Hindlimb muscle (tissue), 1 donor: ENCODE measurements at places on chromosomes 6 and 20. TPM values are rescaled to one million over a fixed set of nuclear protein-coding genes. Genes with fewer than 3 reads are reported as not detected.

The TMEM181 gene
- polyA plus RNA-seq: 17.2 TPM

The MAN1A1 gene
- 23.8 TPM for polyA plus RNA-seq

- no peak for DNase-seq
Measured at GRCh38 chr6:107056796-107057195, 28.8 kb downstream of the MTRES1 start.

- DNase-seq: no peak
Measured at GRCh38 chr6:37862992-37863391, 43.5 kb downstream of the ZFAND3 start.

GRCh38 chr6:110158479-110158878, 21.0 kb downstream of the WASF1 start:
- no peak for DNase-seq

DNA sequence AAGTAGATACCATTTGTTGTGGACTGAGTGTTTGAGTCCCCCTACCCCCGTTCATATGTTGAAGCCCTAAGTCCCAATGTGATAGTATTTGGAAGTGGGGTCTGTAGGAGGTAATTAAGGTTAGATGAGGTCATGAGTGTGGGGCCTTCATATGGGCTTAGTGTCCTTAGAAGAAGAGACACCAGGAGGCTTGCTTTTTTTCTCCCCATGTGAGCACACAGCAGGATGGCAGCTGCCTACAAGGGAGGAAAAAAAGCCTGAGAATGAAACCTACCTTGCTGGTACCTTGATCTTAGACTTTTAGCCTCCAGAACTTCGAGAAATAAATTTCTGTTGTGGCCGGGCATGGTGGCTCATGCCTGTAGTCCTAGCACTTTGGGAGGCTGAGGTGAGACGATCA, 67.9 kb upstream of the TULP4 start:
- no peak for DNase-seq

DNA sequence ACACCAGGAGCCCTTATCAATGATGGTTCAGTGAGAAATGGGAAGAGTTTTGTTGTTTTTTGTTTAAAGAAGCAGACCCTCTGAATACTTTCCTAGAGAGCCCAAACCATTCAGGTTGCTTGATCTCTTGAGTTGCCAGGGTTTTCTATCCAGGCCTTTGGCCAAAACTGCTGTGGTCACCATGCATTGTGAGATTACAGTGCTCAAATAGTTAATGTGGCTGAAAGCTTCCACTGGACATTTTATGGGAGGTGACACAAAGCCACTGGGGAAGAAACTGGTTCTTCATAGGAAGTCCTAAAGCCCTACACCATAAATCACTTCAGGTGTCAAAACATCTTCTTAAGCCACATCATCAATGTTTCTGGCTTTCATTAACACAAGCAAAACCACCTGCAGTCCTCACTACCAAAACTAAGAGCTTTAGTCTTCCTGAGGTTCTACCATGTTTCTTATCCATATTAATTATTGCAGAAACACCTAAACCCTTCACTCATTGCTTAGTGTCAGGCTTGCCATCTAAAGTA, 101.6 kb downstream of the IBTK start:
- DNase-seq: no peak

The LINC00237 gene
- not detected for polyA plus RNA-seq

The PDSS2 gene
- 8.8 TPM for polyA plus RNA-seq

- DNase-seq: no peak
Measured at GRCh38 chr20:62015540-62016288, 50.0 kb downstream of the TAF4 start.

GRCh38 chr6:6386010-6386409, 65.5 kb upstream of the F13A1 start:
- peak; percentile 12 for DNase-seq

DNA sequence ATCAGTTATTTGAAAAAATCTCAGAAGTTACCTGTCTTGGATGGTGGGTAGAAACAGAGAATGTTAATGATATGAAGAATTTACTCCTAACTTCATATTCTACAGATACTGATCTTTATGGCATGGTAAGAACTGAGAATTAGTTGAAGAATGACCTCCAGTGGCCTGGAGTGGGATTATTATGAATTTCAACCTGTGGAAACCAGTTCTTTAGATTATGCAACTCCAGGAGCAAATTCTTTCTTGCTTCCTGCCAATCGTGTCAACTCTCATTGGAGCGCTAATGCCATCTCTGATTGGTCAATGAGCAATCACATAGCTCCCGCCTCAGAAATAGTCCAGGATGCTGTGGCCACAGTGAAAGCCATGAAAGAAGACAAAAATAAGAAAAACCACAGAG, 40.6 kb downstream of the LYRM2 start:
- DNase-seq: peak; percentile 21

DNA sequence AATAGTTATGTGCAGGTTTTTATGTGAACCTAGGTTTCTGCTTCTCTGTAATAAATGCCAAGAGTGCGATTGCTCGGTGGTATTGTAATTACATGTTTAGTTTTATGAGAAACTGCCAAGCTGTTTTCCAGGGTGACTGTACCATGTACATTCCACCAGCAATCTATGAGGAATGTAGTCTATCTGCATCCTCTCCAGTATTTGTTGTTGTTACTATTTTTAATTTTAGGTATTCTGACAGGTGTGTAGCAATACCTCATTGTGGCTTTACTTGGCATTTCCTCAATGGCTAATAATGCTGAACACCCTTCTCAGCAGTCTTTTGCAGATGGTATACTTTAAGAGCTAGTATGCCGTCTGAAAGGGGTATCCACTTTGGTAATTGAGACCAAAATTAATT, 142.1 kb downstream of the BMP2 start:
- no peak for DNase-seq

- no peak for DNase-seq
Measured at GRCh38 chr6:143023695-143024094, 37.0 kb upstream of the AIG1 start.

DNA sequence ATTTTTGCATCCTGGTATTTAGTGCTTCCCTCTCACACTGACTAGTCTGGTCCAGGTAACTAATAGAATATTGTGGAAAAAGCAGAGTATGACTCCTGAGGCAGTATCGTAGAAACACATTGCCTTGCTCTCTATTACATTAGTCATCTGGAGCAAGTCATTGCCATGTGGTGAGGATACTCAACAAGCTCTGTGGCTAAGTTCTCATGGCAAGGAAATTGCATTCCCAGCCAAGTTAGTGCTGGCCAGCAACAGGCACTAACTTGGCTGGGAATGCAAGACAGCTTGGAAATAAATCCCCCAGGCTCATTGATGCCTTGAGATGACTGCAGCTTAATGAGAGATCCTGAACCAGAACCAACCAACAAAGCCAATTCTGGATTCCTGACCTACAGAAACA, 39.7 kb upstream of the HTR1B start:
- no peak for DNase-seq

The LY6G6C gene
- polyA plus RNA-seq: 0.28 TPM

GRCh38 chr20:33009214-33010132, 2.0 kb downstream of the BPIFB2 start:
- no peak for DNase-seq

The TMEM151B gene
- 0.37 TPM for polyA plus RNA-seq

The LHFPL5 gene
- not detected for polyA plus RNA-seq

GRCh38 chr6:33696548-33697518, 14.7 kb downstream of the UQCC2 start:
- no peak for DNase-seq

DNA sequence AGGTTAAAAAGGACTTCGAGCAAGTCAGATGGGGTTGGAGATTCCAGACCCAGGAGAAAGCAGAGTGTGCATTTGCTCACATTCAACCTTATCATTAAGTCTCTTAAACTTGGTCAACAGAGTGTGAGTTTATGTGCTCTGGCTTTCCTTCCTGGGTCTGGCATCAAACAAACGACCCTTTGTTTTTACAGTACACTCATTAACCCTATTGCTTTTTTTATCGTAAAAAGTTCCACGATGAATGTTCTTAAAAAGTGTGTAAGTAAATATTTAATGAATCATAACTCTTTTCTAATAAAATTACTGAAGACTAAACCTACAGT, 2.5 kb downstream of the FYN start:
- no peak for DNase-seq

The ADGB gene
- polyA plus RNA-seq: not detected

DNA sequence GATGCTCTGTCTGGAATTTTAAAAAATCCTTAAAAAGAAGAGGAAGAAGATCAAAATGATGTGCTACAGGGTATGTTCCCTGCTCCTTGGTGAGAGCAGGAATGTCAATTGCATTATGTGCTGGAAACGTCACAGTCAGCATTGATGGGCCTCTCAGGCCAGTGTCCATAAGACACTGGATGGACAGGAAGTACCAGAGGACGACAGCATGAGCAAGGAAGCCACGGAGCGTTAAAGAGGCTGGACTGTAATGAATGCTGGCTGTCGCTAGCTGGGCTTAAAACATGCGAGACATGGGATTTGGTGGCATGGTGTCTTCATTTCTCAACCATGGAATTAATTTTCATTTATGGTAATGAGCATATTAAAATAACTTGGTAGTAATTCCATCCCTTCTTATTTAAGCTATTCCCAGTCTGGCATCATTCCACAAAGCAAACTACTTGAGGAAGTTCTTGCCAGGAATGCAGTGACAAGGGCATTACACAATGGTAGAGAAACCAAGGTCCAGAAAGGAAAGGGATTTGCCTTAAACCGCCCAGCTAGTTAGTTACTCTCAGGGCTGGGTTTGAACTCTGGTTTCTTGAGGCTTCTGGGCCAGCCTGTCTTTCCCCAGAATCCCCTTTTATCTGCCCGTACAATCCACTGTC, 166.6 kb upstream of the SOX4 start:
- DNase-seq: no peak

DNA sequence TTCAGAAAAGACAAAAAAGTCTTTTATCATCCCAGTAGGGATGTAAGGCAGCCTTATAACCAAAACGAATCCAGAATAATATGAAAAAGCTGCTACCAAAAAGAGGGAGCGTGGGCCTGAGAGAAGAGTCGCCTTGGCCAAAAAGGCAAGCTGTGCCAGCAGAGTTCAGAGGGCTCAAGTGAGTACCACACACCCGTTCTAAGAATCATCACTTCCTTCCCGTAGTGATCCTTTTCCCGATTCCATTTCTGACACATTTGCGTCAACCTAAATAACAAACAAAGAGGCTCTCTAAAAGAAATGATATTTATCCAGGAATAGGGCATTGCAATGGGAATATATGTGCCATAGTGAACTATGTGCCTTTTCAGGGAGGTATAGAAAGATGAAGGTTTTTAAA, 3.8 kb upstream of the TMEM181 start:
- no peak for DNase-seq

- DNase-seq: no peak
Measured at GRCh38 chr6:67916399-67916798, 718.7 kb upstream of the ADGRB3 start.

DNA sequence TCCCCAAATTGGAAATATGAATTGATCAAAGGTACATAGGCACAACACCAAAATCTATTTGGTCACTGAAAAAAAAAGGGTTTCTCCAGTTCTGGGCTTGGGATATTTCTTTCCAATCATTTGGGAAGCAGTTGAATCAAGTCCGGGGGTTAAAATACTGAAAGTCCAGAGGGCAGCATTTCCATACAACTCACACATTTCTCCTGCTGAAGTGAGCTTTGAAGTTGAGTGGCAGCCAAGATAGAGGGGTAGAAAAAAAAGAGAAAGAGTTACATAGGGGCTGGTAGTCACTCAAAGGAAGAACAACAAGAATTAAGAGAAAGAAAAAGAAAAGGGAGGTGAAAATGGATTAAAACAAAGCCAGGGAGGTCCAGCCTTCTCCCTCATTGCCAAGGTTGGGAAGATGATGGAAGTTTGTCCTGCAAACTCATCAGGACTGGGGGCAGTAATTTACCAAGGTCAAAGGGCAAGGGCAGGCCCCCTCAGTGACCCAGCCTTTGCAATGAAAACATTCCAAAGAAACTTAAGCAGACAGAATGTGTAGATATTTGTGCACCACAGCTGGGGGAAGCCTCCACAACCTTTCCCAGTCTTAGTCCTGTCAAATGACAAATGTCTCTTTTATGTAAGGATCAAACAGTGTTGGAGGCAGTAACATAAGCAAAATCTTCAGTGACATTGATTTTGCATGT, 525.3 kb upstream of the JARID2 start:
- DNase-seq: no peak

- DNase-seq: no peak
Measured at GRCh38 chr6:29708432-29709179, 14.6 kb upstream of the HLA-F start.

The TCF15 gene
- polyA plus RNA-seq: 4.5 TPM

The MCM9 gene
- polyA plus RNA-seq: 14.1 TPM

- DNase-seq: no peak
Measured at GRCh38 chr6:56890683-56891429, 64.1 kb upstream of the BEND6 start.

The MYL9 gene
- polyA plus RNA-seq: 551 TPM

The KCNK5 gene
- polyA plus RNA-seq: 1.1 TPM

- no peak for DNase-seq
Measured at GRCh38 chr6:79042088-79042798, 35.8 kb downstream of the PHIP start.

- no peak for DNase-seq
Measured at GRCh38 chr6:121733234-121733633, 297.8 kb downstream of the GJA1 start.

- DNase-seq: no peak
Measured at GRCh38 chr6:63644668-63645326, 9.2 kb downstream of the PHF3 start.

- DNase-seq: no peak
Measured at GRCh38 chr6:35096129-35096862, 44.8 kb downstream of the TCP11 start.

DNA sequence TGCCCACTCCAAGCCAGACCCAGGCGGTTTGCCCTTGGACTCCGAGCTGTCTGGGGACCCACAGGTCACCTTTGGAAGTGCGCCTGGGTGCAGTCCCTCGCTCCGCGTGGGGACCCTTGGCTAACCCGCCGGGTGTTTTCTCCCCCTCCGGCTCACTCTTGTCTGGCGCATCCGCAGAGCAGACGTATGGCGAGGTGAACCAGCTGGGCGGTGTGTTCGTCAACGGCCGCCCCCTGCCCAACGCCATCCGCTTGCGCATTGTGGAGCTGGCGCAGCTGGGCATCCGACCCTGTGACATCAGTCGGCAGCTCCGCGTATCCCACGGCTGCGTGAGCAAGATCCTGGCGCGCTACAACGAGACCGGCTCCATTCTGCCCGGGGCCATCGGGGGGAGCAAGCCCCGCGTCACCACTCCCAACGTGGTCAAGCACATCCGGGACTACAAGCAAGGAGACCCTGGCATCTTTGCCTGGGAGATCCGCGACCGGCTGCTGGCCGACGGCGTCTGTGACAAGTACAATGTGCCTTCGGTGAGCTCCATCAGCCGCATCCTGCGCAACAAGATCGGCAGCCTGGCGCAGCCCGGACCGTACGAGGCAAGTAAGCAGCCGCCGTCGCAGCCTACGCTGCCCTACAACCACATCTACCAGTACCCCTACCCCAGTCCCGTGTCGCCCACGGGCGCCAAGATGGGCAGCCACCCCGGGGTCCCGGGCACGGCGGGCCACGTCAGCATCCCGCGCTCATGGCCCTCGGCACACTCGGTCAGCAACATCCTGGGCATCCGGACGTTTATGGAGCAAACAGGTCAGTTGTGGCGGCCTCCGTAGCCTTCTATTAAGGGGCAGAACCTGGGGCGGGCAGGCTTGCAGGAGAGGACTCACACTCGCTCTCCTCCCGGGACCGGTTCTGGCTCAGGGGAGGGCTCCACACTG, 1.1 kb downstream of the PAX1 start:
- no peak for DNase-seq
